ENCODE measurements at places on chromosomes 12 and 14. TPM values are rescaled to one million over a fixed set of nuclear protein-coding genes. Genes with fewer than 3 reads are reported as not detected.

Gene VASH1
- total RNA-seq: 1.2 TPM

Gene C12orf75
- total RNA-seq: 48.5 TPM

Gene LMO3
- not detected for total RNA-seq

Gene TAS2R9
- not detected for total RNA-seq

Gene RNU4-1
- 1,294 TPM for total RNA-seq

Gene SOX5
- total RNA-seq: not detected

Gene KCNK10
- not detected for total RNA-seq

Gene LRRC43
- not detected for total RNA-seq

Gene MMP19
- not detected for total RNA-seq

Gene HPD
- total RNA-seq: not detected

DNA sequence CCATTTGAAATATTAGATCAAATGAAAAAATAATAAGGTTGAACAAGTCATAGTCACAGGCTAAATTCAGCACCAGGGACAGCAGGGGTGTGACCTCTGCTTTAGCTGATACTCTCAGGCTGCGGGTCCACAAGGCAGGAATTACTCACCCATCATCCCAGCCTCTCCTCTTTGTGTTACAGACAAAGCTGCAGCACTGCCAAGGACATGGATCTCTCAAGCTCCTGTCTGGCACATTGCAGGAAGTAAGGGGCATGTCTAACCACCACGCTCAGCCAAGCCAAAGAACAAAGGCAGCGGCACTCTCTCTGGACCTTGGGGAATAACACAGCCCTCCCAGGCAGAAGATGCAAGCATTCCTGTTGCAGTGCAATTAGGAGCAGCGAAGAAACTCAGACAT, 783.8 kb downstream of the VRK1 start:
- H3K27ac ChIP-seq: no peak overlapping the region
- no peaks in the 10 kb centered on the region for H3K36me3 ChIP-seq
- peak; percentile 30 for DNase-seq
- H3K27me3 ChIP-seq: no peaks in the 10 kb centered on the region
- peaks cover 3% of the 10 kb centered on the region for H3K4me1 ChIP-seq
- no peak overlapping the region for H3K4me3 ChIP-seq

DNA sequence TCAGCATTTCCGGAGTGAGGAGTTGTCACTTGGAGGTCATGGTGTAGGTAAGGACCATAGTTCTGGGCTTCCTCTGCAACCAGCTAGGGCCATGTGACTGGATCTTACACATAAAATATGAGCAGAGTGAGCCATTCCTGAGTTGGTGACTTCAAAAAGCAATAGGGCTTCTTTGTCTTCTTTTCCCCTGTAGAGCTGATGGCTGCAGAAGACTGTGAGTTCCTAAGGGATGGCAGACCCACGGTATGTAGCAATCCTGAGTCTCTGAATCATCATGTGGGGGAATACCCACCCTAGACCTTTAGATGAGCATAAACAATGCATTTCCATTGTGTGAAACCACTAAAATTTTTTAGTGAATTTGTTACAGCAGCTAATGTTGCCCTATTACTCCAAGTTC, 151.1 kb upstream of the TBX3 start:
- DNase-seq: no peak
- H3K36me3 ChIP-seq: no peaks in the 10 kb centered on the region
- H3K27ac ChIP-seq: no peak overlapping the region

- H3K4me1 ChIP-seq: peaks cover 9% of the 10 kb centered on the region
- no peak overlapping the region for H3K4me3 ChIP-seq
- H3K36me3 ChIP-seq: no peaks in the 10 kb centered on the region
- no peak overlapping the region for H3K27ac ChIP-seq
These were observed 93.0 kb downstream of the SLC41A2 start for GRCh38 chr12:104865080-104865479.

DNA sequence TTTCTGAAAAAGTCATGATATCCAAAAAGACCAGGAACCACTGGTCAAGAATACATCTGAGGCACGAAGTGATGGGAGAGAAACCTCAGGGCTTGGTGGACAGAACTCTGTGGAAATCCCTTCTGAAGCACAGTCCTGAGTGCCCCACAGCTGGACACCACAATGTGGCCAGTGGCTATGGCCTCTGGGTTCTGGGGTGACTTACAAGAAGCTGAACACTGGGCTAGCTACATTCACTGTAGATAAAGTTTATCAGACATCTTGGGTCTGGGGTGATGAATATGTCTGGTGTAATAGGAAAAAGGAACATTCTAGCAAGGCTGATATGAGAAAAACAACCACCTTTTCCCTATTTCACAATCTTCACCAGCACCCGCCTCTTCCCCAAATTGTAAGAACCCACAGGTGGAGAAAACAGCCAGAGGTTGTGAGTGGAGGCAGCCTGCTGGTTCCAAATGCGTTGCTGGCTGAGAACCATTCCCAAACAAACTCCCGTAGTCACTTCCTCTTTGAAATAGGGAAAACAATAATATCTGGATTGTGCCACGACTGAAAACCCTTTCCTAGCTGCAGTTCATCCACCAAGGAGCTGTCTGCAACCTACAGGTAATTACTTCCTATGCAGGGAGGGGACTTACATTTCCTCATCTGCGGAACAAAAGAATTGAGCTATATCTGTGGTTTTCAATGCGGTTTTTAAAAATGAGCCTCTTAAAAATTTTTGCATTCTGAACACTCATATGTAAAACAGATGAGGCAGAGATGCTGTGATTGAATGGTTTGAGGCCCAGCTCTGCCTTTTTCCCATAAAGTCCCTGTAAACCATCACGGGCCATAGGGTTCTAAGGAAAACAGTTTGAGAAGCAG, 193.6 kb downstream of the SLC41A2 start:
- peak; percentile 44 for DNase-seq
- peaks cover 23% of the 10 kb centered on the region for H3K4me1 ChIP-seq
- H3K27me3 ChIP-seq: no peaks in the 10 kb centered on the region
- H3K27ac ChIP-seq: no peak overlapping the region
- H3K4me3 ChIP-seq: no peak overlapping the region
- H3K36me3 ChIP-seq: peaks cover 2% of the 10 kb centered on the region

GRCh38 chr14:106436310-106436905, 910.0 kb downstream of the TMEM121 start:
- peaks cover 7% of the 10 kb centered on the region for H3K4me1 ChIP-seq
- no peak overlapping the region for H3K4me3 ChIP-seq
- peaks cover 10% of the 10 kb centered on the region for H3K27me3 ChIP-seq
- H3K27ac ChIP-seq: no peak overlapping the region
- H3K36me3 ChIP-seq: no peaks in the 10 kb centered on the region
- DNase-seq: peak; percentile 75

GRCh38 chr14:45028107-45028626, 55.7 kb upstream of the PRPF39 start:
- H3K27ac ChIP-seq: no peak overlapping the region
- H3K36me3 ChIP-seq: peaks cover 7% of the 10 kb centered on the region
- H3K27me3 ChIP-seq: no peaks in the 10 kb centered on the region
- H3K4me3 ChIP-seq: no peak overlapping the region

- H3K27me3 ChIP-seq: peaks cover 4% of the 10 kb centered on the region
- no peak for DNase-seq
- no peaks in the 10 kb centered on the region for H3K4me1 ChIP-seq
These were observed 8.0 kb downstream of the CCDC198 start for GRCh38 chr14:57485635-57486034.

- H3K36me3 ChIP-seq: peaks cover 3% of the 10 kb centered on the region
- H3K4me3 ChIP-seq: no peak overlapping the region
- no peak for DNase-seq
These were observed 276.5 kb upstream of the PLEKHG7 start for GRCh38 chr12:92426332-92426731.

DNA sequence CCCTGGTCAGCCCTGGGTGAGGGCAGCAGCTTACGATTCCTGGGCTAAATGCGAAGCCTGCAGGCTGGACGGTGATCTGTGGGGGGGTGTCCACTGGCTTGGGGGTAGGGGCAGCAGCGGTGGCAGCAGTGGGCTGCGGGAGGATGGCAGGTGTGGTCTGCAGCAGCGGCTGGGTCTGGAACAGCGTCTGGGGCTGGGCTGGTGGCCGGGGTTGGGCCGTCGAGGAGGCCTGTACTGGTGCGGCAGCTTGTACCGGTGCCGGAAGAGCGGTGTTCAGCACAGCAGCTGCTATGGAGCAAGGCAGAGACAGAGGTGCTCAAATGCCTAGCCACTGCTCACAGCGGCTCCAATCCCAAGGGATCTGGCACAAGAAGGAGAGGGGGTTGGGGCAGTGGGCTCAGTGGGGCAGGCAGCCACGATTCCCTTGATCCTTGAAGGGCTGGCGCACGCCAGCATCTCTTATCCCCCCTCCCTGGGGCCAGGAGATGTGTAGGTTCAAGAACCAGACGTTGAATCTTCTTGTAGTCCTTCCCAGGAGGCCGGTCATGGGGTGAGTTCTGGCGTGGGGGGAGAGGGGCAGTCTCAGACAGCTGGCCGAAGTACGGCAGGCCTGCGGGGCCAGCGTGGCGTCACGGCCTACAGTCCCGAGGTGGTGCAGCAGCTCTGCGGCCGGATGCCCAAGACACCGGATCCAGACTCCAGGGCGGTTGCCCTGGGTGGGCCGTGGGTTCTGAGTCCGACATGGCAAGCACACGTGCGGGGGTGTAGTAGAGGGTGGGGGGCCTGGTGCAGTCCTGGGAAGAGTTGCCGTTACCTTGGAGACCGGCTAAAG, 19.9 kb downstream of the POU6F1 start:
- no peaks in the 10 kb centered on the region for H3K27me3 ChIP-seq
- no peak overlapping the region for H3K4me3 ChIP-seq
- peaks cover 5% of the 10 kb centered on the region for H3K4me1 ChIP-seq
- H3K27ac ChIP-seq: no peak overlapping the region
- DNase-seq: no peak
- H3K36me3 ChIP-seq: no peaks in the 10 kb centered on the region

DNA sequence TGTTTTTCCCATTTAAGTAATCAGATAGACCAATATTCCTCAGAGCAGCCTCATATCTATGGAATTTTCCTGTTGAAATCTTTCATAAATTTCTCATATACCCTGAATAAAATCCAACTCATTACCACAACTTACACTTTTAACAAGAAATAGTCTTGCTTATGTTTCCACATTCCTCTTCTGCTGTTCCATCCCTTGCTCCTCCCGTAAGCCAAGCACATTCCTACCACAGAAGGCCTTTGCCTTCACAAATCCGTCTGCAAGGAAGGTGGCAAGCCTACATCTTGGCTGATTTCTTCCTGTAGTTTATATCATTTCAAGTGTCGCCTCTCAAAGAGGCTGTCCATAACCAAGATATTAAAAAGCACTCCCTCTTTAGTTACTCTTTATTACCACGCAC, 127.7 kb downstream of the C12orf50 start:
- H3K4me3 ChIP-seq: no peak overlapping the region
- H3K4me1 ChIP-seq: no peaks in the 10 kb centered on the region
- no peak overlapping the region for H3K27ac ChIP-seq
- DNase-seq: no peak

DNA sequence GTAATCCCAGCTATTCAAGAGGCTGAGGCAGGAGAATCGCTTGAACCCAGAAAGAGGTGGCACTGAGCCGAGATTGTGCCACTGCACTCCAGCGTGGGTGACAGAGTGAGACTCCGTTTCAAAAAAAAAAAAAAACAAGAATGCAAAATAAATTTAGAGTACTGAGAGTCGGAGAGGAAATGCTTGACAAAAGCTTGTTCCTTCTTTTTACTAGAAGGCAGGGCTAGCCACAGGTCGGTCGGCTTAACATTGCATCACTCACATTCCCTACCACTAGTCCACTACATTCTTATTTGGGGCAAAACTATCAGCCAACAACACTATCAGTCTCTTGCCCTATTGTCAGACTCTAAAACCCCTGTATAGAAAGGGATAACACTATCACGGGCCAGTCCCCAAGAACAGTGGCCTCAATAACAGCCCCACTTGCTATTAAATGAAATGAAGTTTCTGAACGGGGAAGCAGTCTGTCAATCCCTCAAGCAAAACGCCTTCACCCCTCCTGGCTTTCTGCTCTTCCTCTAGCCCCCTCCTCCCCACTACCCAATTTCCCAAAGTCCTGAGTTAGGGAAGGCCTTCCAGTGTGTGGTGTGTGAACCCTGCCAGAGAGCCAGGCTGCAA, 1.0 kb downstream of the RNF41 start:
- peaks cover 39% of the 10 kb centered on the region for H3K4me1 ChIP-seq
- H3K27ac ChIP-seq: peak overlapping the region; percentile 93
- H3K27me3 ChIP-seq: no peaks in the 10 kb centered on the region
- DNase-seq: no peak
- peak overlapping the region; percentile 99 for H3K4me3 ChIP-seq
- H3K36me3 ChIP-seq: peaks cover 2% of the 10 kb centered on the region

- H3K36me3 ChIP-seq: peaks cover 78% of the 10 kb centered on the region
- peak overlapping the region; percentile 74 for H3K27ac ChIP-seq
- H3K4me1 ChIP-seq: peaks cover 85% of the 10 kb centered on the region
- no peak overlapping the region for H3K4me3 ChIP-seq
- no peaks in the 10 kb centered on the region for H3K27me3 ChIP-seq
- no peak for DNase-seq
These were observed 7.0 kb downstream of the DGKA start for GRCh38 chr12:55937981-55938380.

GRCh38 chr14:45867046-45867894, 614.3 kb upstream of the MIS18BP1 start:
- H3K4me3 ChIP-seq: no peak overlapping the region
- H3K27ac ChIP-seq: no peak overlapping the region
- no peak for DNase-seq
- no peaks in the 10 kb centered on the region for H3K4me1 ChIP-seq

DNA sequence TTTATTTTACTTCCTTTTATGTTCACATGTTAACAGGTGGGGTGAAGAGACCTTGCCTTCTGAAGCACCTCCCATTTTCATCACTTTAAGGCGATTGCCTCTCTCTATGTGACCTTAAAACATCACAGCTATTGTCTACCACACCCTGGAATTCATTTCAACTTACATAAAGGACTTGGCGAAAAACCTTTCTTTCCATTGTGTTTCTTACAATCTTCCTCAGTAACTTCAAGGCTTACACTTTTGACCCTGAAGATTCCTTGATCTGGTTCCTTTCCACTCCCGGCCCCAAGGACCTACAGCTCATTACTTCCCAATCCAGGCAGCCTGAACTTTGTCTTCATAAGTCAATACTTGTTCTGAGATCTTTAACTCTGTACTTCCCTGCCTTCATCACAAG, 443.3 kb downstream of the ADAMTS20 start:
- DNase-seq: no peak
- H3K4me1 ChIP-seq: no peaks in the 10 kb centered on the region
- H3K36me3 ChIP-seq: no peaks in the 10 kb centered on the region

Measured in activated naive CD4-positive, alpha-beta T cell treated with anti-CD3 and anti-CD28 coated beads for 36 hours (primary cell).